ENCODE measurements at places on chromosomes 3 and 15.

DNA sequence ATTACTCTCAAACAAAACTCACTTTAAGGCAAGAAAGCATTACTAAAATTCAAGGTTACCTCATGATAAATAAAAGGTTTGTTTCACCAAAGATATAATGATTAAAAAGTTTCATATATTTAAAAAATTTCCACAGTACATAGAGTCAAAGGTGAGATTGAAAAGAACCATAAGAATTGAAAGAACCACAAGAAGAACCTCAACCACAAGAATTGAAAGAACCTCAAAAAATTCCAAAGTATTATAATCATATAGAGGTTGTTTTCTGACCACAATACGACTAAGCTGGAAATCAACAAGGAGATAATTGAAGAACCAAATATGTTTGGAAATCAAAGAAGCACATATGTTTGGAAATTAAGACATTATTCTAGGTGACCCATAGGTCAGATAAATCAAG lies 52.7 kb downstream of the SLC25A36 start:
- no peak for DNase-seq

DNA sequence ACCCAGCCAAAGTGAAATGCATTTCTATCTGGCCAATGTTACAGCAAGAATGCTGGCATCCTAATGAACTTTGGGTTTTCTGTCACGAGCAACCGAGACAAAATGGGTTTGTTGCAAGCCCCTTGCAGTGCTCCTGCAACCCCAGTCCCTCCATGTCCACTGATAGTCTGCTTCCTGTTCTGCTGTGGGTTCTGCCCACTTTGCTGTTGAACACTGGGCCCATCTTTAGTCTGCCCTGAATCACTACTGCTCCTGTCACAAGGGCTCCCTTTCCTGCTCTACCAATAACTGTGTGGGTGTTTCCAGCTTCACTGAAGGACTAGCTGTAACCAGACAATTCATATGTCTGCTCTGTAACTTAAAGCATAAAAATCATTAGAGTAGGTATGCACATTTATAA lies 12.7 kb upstream of the OXSR1 start:
- DNase-seq = no peak

GRCh38 chr3:158663246-158663645 lies 9.2 kb downstream of the LXN start:
- DNase-seq = no peak

DNA sequence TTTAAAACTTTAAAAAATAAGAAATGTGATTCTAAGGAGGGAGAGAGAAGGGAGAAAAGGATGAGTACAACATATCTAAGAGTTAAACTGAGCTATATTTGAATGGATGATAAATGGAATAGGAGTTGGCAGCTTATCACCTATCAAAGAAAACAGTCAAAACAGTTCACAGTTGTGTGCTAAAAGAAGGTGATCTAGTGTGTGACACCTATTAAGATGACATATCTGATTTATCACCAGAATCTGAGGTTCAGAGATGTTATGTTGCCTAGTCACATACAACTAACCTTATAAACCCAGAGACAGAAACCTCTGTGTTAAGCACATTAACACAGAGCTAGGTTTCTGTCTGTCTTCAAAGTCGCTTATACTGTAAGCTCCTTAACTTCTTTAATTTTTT lies 3.0 kb downstream of the ATP13A3 start:
- DNase-seq = no peak

DNA sequence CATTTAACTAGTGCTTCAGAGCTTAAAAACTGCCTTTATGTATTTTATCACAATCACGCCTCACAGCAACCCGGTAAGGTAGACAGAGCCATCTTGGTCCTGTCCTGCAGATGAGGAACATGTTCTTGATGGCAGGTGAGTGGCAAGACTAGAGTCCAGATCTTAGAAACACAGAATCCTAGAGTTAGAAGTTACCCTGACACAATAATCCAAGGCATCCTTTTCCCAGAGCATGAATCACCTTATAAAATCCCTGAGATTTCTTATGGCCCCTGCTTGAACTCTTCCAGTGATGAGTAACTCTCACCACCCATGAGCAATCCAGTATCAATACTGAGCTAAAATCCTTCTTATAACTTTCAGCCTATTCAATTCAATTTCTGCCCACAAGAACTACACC lies 16.9 kb downstream of the POPDC2 start:
- peak; percentile 58 for DNase-seq

- DNase-seq = no peak
Measured at GRCh38 chr15:84823282-84823878, 6.2 kb downstream of the ALPK3 start.

DNA sequence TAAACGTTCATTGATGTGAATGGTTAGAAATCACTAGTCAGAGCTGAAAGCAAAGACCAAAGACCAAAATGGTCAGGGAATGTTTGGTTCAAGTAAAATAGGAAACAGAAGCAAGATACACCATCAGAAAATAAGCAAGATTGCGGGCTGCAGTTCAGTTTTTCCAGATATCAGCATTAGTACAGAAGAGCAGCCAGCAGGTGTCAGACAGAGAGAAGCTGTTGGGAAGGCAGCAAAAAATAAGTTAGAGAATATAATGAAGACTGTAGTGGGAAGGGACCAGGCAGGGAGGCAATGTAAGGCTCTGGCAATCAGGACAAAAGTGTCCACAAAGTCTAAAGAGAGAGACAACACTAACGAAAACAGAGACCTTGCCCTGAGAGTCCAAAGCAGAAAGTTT lies 639.4 kb upstream of the NAALADL2 start:
- no peak for DNase-seq

- no peak for DNase-seq
Measured at GRCh38 chr15:69880571-69881301, 217.0 kb downstream of the TLE3 start.

DNA sequence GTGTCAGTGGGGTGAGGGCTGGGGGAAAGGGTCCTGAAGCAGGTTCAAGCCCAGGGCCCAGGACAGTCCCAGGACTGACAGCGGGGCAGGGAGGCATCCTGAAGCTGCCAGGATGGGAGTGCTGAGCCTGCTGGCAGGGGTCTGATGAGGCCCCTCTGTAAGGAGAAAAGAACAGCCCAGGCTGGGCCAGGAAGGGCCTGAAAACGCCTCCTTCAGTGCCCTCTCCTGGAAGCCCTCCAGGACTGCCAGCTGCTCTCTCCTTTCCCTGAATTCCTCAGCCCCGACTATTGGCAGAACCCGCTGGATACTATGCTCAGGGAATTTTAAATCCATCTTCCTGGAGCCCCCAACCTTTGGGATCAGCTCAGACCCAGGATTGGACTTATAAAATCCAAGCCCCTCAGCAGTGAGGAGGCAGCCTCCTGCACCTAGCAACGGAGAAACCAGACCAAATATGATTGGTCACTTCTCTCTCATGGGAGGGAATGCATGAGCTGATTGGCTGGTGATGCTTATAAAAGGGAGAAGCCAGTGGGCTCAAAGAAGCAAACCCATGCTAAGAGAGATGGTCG lies 203.5 kb upstream of the LINGO1 start:
- DNase-seq = no peak

DNA sequence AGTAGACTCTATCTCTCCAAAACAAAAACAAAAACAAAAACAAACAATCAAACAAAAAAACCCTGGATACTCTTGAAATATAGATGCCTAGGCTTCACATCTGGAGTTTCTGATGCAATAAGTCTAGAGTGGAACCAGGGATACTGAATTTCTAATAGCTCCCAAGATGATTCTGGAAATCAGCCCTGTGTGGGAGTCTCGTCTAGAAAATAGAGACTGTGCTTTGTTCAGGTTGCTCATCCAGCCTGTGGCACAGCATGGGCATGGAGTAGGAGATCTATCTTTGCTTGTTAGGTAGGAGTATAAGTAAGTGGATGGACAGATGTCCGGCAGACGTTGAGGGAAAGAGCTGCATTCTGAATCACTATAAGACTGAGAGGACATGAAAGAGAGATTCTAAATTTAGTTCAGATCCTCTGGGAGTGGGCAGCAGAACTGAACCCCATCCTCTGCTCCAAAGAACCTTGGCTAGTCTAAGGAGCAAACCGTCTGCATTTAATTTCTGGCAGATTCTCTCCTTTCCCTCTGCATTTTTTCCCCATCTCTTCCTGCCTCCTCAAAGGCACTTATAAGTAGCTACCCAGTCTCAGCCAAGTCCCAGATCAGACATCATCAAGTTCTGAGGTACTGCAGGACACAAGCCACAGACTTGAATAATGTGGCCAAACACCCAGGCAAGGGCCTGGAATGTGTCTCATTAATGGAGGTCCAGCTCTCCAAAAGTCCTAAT lies 92.6 kb upstream of the STRIT1 start:
- DNase-seq = no peak

- DNase-seq = no peak
Measured at GRCh38 chr3:131795390-131796090, 239.3 kb downstream of the CPNE4 start.

DNA sequence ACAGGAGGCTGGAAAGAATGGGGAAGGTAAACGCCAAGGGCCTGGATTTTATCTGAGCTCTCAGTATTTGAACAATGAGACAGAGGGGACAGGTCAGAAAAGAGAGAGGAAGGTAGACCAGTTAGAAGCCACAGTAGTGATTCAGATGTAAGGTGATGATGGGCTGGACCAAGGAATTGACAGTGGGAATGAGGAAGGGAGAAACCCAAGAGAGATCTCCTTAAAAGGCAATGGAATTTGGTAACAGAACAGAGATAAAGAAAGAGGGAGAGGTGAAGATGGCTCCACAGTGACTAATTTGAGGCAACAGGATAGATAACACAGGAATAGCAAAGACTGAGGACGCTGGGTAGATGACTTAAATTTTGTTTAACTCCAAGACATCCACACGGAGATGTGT lies 11.4 kb upstream of the HEG1 start:
- DNase-seq = no peak

DNA sequence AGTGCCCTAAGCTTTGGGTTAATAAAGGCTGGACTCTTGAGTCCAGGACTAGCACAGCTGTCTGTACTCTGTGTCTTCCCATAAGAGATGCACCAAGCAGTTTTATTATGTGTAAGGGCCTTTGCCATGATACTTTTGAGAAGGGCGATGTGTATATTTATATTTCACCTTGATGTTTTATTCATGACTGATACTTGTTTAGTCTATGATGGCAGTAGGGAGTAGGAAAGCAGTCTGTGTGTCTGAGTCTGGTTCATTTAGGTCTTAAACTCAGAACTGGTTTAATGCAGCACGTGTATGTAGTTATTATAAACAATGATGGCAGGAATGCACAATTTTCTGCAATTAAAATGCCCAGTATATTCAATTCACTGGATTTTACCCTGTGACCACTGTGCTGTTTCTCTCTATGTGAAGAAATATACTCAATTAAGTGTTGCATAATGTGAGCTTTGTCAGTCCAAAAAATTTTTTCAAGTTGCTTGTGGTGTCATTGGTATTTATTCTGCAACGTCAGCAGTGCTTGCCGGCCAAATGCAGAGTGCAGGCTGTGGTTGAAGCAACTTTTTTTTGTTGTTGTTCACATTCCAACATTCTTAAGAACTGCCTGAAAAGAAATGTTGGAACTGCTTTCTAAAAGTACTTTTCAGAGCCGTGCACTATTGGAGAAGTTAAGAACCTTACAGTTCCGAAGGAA lies 423.7 kb upstream of the SEMA6D start:
- DNase-seq = peak; percentile 88

DNA sequence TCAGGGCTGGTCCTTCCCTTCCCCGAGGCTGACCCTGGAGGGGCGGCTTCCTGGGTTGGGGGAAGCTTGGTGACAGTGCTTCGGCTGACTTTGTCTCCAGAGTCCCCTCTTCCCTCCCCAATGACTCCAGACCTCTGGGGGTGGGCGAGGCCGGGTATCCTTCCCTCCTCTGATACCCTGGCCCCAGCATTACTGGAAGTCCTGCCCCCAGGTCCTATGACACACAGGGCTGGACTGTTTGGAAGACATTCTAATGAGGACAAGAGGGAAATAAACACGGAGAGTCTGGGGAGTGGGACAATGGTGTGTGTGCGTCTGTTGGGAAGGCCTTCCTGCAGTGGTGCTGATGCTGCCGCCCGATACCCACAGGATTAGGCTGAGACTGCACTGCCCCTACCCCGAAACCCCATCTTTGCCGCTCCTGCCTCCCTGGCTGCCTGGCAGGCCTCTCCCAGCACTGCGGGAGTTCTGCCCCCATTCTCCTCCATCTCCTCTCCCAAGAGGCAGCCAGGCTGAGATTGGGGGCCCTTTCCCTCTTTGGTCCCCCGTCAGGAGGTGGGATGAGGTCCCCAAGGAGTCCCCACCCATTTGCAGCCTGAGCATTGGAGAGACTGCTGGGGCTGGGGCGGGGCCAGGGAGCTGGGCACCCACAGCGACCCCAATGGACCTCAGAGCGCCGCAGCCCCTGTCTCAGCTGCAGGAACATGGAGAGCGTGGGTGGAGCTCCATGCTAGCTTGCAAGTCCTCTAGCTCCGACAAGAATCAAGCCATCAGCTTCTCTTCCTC lies 29.7 kb upstream of the FBLN2 start:
- DNase-seq = no peak

DNA sequence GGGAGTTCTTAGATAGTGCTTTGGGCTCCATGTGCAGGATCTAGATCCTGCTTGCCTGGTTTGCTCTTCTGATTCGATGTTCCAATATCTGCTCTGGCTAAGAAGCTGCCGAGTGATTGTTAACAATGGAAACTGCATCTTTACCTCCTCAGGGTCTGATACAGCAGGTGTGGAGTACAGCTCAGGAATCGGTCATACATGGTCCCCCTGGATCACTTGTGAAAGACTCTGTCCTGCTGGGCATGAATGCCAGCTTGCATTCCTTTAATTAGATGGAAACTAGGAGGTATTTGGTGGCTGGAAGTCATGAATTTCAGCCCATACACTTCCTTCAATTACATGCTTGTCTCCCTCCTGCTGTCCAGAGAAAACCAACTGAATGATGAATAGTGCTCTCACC lies 95.3 kb downstream of the CHRNA7 start:
- DNase-seq = no peak

DNA sequence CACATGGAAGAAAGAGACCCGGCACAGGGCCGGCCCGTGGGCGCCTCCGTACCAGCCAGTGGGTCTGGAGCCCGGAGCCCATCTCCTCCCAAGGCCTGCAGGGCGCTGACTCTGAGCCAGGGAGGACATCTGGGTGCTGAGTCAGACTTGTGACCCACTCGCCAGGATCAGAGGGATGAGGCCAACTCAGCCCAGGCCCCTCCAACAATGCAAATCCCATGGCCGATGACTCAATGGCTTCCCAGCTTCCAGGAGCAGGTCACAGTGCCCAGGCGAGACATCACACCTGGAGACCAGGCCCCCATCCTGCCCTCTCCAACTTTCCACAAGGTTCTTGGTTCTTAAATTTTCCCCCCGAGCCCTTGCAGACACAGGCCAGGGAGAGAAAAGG lies 95.1 kb downstream of the LRIG1 start:
- no peak for DNase-seq

DNA sequence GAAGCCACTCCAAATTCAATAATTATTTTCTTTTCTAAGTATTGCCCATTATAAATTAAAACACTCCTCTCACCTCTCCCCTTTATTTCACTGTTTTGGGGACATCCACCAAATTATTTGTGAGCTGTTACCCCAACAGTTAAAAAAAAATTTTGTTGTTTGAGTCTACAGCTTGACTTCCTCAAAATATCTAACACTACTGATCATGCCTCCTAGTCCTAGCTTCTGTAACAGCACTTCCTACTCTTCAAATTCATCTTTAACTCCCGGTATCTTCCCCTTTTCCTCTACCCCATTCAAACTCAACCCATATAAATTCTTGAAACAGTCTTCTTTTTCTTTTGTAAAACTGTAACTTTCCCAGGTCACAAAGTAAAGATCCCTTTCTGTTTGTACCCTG lies 15.9 kb downstream of the PARL start:
- DNase-seq = no peak

All from muscle of back (tissue), 13 donors.